ENCODE measurements at places on chromosomes 3 and 15. TPM values are rescaled to one million over a fixed set of nuclear protein-coding genes. Genes with fewer than 3 reads are reported as not detected.
A peak's percentile ranks its signal among the peaks of the same experiment; 100 is the strongest.

- no peak for DNase-seq
These were observed 4.5 kb downstream of the GPR156 start for GRCh38 chr3:120280566-120280965.

- no peak for DNase-seq
These were observed 121.3 kb downstream of the CD47 start for GRCh38 chr3:107969525-107969924.

GRCh38 chr3:115990669-115991068, 367.4 kb downstream of the GAP43 start:
- no peak for DNase-seq

- no peak for DNase-seq
These were observed 163.9 kb downstream of the PEX5L start for GRCh38 chr3:179872842-179873241.

GRCh38 chr15:73598530-73599160, 34.5 kb downstream of the NPTN start:
- DNase-seq: no peak

- peak; percentile 45 for DNase-seq
These were observed 2.5 kb upstream of the MST1R start for GRCh38 chr3:49906073-49906743.

DNA sequence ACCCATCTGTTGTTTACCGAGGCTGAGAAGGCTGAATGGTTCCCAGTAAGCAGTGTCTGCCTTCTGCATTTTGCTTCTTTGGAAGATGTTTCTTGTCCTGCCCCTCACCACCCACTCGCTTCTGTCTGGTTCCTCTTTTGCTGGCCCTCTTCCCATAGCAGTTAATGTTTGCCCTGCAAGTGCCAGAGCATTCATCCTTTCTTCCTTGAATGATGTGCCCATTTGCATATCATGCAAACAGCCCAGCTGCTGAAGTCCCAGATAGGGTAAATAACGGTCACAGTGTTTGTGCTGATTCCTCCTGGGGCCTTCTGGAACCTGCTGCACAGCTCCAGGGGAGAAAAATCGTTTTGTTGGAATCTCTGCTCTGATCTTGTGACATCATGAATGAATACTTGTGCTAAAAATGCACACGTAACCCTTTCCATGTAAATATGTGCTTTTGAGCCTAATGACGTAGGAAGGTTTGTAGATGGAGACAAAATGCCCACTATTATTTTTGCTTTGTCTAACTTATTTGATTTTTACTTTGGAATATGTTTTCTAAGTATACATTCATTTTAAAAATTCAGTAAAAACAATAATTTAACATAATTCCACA, 381.0 kb downstream of the SOX2 start:
- no peak for DNase-seq

DNA sequence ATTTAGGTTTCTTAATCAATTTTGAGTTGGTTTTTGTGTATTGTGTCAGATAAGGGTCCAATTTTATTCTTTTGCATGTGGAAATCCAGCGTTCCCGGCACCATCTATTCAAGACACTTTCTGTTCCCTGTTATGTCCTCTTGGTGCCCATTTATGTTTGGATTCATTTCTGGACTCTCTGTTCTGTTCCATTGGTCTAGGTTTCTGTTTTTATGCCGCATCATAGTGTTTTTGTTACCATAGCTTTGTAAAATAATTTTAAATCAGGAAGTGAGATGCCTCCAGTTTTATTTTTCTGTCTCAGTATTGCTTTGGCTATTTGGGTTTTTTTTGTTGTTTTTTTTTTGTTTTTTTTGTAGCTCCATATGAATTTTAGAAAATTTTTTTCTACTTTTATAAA, 97.1 kb downstream of the LRRC28 start:
- no peak for DNase-seq

DNA sequence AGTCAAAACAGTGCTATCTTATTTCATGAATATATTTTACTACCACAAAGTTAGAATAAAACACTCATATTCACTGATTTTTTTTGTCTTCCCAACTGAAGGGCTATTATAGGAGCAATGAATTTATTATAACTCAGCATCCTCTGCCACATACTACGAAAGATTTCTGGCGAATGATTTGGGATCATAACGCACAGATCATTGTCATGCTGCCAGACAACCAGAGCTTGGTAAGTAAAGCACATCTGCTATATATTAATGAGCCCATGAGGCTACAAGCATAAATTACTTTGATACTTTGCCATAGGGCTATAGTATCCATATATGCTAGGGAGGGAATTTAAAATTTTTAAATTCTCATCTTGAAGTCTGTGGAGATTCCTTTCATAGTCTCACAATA, 95.9 kb downstream of the FEZF2 start:
- DNase-seq: no peak

DNA sequence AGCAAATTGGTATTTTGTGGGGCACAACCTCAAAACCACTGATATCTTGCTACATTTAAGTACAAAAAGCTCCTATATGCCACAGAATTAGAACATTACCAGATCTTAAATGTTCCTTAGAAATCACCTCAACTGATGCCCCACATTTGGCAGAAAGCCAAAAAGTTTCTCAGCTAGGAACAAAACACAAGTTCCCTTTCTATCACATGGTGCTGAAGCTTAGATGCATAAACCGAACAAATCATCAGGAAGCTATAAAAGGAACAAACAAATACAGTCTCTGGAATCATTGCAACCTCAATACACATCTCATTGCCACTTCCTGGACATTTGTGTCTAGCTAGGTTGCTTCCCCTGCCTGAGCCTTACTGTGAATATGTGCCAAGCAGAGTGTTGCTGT, 492.6 kb downstream of the LPP start:
- DNase-seq: no peak

GRCh38 chr3:171676601-171677175, 133.6 kb downstream of the PLD1 start:
- no peak for DNase-seq

- peak; percentile 79 for DNase-seq
These were observed 396 bp downstream of the INO80 start for GRCh38 chr15:41115652-41116115.

GRCh38 chr3:108006881-108007331, 83.9 kb downstream of the CD47 start:
- DNase-seq: no peak

DNA sequence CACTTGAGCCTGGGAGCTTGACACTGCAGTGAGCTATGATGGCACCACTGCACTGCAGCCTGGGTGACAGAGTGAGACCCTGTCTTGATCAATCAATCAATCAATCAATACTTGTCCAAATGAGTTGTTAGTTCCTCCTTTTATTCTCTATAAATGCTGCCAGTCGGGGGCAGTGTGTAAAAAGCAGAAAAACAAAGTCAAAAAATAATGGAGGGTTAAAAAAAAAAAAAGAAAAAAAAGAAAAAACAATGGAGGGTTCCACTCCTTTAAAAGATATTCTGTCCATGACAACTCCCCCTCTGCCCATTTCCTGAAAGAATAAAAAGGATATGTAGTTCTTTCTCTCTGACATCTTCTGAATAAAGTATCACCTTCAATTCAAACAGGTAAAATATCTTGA, 1068.6 kb downstream of the FHIT start:
- no peak for DNase-seq

DNA sequence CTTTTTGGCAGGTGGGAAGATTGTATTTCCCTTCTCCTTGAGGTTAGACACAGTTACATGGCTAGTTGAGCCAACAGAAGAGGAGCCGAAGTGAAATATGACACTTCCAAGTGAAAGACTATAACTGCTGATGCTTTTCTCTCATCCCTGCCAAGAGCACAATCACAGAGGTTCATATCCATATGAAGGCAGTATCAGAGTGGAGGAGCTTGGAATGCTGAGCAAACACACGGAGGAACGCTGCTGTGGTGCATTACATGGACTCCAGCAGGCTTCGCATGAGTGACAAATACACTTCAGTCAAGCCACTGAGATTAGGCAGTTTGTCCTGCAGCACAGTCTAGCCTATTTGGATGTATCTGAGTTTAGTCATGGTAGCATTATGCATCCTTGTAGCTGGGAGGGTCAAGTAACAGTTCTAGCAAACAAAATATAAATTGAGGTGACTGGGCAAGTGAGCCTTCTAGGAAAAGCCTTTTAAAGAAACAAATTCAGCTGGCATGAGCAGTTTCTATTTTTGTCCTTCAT, 5.4 kb downstream of the IQCF6 start:
- no peak for DNase-seq

GRCh38 chr3:73868688-73869315, 244.1 kb upstream of the PDZRN3 start:
- DNase-seq: no peak

- DNase-seq: no peak
These were observed 335.1 kb upstream of the PROK2 start for GRCh38 chr3:72120039-72120438.

LAMB2 gene
- 2.0 TPM for total RNA-seq

ATP2B2 gene
- not detected for total RNA-seq

ZPLD1 gene
- total RNA-seq: not detected

POPDC2 gene
- 2.0 TPM for total RNA-seq

Measured in activated T-cell treated with anti-CD3 and anti-CD28 coated beads, Interleukin-2, amount 50 U/mL, for 4 hours (primary cell).